ENCODE measurements at places on chromosomes 1 and 21.

GRCh38 chr1:217881607-217882332 is 250.6 kb downstream of the SPATA17 start:
- DNase-seq, result peak; percentile 13

GRCh38 chr1:202362212-202362611 is 13.7 kb downstream of the PPP1R12B start:
- no peak for DNase-seq

GRCh38 chr1:44655609-44656008 is 18.7 kb downstream of the TMEM53 start:
- peak; percentile 20 for DNase-seq

DNA sequence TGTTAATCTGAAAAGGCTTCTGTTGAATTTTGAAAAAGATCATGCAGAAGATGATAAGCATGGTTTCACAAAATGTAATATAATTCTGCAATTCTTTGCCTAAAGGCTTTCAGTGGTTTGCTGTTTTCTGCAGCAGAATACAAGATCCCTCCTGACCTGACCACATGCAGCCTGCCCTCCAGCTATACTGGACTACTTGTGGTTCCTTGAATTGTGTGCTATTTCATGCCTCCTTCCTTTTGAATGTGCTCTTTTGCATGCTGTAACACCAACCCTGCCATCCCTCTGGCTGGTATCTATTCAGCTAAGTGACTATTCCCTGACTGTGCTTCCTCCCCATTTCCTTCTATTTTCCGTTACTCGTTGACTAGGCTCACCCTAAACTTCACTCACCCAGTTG is 55.5 kb downstream of the CACNA1E start:
- no peak for DNase-seq

- DNase-seq, result no peak
Measured at GRCh38 chr1:194369060-194369459, 1182.6 kb upstream of the B3GALT2 start.

DNA sequence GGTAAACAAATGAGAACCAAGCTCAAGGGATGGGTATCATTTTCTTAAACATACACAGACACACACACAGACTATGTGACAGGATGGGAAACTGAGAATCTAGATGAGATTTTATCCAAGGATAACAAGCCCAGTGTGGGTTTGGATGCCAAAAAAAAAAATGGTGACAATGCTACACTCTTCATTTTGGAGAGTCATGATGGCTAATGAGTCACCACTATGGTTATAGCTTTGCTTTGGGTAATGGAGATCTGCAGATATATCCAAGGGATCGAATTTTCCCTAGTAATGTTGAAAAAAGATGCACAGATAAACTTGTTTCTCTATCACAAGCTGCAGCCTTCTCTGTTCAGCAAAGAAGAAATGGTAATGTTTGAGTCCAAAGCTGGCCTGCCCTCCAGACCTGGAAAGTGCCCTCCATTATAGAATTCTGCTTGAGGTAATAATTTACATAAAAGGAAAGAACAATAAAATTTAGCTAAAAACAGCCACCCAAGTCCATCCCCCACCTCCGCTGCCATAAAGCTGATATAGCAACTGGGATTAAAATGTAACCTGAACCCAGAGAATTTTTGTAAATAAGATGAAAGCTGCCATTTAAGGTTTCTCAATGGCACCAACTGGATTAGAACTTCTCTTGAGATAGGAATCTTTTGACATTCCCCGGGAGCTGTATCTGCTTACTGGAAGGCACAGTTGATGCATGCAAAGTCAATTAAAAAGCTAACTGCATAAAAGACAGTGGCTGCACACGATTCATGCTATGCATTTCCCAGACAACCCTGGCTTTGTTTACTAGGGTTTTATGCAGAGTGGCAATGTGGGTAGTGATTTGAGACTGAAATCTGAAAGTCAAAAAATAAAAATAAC is 395.2 kb upstream of the LYPLAL1 start:
- DNase-seq, result no peak

- no peak for DNase-seq
Measured at GRCh38 chr1:178541379-178541778, 28.5 kb downstream of the TEX35 start.

DNA sequence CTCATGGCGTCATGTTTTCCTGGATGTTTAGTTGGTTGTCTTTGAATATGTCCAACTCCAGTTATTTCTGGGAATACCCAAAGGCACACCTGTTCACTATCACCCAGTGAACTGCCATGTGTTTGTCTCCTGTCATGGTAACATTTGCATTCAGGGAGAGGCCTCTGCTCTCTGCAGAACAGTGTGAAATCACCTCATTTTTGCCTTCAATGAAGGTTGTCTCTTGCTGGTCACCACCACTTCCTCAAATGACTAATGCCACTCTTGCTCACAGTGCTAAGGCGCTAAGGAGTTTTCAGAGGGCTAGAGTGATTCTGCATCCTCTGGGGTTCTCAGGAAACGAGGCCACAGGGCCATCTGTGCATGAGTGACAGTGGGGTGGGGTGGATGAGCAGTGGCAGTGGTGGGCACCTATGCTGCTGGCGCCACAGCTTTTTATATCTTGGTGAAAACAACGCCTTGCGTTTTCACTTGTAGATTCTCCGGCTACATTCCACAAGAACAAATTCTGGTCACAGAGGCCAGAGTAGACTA is 60.0 kb upstream of the ATP5PO start:
- DNase-seq, result no peak

GRCh38 chr1:225974454-225974853 is 24.7 kb downstream of the SDE2 start:
- DNase-seq, result no peak

- DNase-seq, result no peak
Measured at GRCh38 chr21:32100423-32100822, 178.4 kb downstream of the MIS18A start.

DNA sequence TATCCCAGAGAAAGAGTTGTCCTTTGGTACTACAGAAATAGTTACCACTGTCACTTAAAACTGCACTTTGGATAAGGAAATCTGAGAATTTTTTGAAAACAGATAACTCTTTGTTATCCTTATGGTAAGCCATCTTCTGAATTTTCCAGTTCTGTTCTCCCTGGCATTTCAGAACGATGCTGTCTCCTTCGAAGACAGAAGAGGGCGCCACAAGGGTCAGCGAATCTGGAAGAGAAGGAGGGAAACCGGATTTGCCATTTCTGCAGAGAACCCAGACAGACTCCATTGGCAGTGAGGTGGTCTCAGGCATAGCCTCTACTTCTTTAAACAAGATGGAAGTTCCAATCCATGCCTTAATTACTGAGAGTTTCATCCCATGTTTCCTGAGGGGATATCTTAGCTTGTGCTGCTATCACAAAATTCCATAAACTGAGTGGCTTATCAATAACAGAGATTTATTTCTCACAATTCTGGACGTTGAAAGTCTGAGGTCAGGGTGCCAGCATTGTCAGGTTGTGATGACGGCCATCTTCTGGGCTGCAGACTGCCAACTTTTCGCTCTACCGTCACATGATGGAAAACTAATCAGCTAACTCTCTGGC is 6.4 kb downstream of the FCRL2 start:
- DNase-seq, result no peak

GRCh38 chr1:171654942-171655745 is 2.7 kb upstream of the MYOC start:
- no peak for DNase-seq
